Fibroblast of lung (primary cell): ENCODE measurements at places on chromosomes 16 and 17.
A peak's percentile ranks its signal among the peaks of the same experiment; 100 is the strongest.

DNA sequence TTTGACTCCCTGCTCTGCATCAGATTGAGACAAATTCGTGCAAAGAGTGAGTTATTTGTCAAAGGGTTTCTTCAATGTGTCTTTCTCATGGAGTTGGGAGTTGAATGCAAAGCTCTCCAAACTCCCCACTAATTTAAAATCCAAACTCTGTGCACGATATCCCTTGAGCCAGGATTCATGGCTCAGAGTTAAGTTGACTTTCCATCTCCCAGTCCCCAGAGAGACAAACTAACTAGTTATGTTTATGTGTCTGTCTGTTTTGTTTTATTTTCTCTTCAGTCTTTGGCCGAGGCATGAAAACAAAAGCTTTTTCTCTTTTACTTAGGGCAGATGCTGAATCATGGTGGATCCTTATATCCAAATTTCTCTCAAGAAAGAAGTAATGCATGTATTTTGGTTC, 570.0 kb upstream of the CDH5 start:
- DNase-seq, result no peak

- peak; percentile 50 for DNase-seq
Observed at GRCh38 chr17:2336852-2337543, at the start of gene SGSM2. Gene SGSM2, plus strand, starts transcription at chr17:2337501. Its CDS starts 188 bp downstream, at chr17:2337689.

DNA sequence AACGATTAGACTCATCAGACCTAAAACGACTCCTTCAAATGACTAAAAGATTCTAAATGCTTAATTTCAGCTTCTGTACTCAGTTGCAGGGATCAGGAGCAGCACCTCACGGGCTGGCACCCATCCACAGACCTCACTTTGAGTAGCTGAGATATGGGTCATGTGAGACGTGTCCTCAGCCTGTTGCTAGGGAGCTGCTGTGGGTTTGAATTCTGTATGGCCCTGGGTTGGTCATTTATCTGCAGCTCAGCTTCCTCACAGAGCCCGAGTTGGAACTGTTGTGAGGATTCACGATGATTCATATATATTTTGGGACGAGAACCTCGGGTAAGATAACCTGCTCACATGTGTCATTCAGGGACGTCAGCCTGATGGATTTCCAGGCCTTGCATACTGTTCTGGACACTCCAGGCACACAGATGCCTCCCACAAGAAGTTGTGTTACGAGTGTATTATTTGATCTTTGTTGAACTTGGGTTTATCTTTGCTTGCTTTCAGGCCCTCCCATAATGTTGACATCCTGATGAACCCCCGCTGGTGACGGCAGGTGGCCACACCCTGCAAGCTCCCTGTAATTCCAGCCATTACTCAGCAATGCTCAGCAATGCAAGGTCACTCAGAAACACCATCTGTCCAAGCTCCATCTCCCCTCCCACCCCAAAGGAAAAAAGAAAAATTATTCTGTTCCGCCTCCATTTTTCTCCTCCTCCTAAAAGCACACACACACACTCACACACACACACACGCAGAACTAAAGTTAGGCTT, 137.6 kb downstream of the RBFOX3 start:
- no peak for DNase-seq

DNA sequence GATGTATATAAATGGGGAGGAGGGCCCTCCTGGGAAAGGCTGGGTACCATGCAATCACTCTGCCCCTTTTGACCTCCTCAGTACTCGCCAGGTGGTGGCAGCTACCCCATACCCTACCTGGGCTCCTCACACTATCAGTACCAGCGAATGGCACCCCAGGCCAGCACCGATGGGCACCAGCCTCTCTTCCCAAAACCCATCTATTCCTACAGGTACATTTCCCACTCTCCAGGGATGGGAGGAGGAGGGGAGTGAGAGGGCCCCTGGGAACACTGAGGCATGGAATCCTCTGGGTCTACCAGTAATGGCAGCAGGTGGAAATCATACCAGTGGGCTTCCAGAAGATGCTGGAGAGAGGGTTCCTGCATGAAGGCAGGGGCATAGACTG, 22.9 kb downstream of the FOXN1 start:
- DNase-seq, result no peak

DNA sequence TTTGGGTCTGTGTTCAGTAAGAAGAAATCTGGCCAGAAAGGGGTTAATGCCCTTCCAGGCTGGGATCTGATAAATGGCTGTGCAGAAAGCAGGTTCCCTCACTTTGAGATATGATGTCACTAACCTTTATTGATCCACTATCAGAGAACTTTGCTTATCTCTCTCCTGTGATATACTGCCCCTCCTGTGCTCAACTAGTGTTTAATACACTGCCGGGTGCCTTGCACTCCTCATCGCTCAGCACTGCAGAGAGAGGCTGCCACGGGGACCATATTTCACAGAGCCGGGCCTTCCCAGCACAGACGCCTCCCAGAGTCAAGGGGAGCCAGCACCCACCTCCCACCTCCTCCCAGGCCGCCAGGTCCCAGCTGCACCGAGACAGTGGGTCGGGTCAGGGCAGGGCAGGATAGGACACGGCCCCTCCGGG, 20.2 kb downstream of the ZFHX3 start:
- no peak for DNase-seq

DNA sequence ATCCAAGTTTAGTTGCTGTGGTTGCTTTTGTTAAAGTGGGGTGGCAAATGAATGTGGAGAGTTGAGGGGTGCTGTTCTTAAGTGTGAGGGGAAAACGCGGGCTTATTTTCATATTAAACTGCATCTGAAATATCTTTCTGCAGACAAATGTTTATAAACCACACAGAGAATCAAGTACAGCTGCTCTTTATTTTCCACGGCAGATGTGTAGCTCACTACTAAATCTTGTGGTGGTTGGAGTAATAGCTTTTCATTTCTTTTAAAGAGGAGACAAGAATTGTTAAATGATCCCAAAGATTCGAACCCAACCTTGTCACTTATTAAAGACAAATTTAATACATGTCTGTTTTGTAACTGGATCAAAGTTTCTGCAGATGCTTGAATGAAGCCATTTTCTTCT, 2.1 kb downstream of the CLTC start:
- DNase-seq, result no peak

DNA sequence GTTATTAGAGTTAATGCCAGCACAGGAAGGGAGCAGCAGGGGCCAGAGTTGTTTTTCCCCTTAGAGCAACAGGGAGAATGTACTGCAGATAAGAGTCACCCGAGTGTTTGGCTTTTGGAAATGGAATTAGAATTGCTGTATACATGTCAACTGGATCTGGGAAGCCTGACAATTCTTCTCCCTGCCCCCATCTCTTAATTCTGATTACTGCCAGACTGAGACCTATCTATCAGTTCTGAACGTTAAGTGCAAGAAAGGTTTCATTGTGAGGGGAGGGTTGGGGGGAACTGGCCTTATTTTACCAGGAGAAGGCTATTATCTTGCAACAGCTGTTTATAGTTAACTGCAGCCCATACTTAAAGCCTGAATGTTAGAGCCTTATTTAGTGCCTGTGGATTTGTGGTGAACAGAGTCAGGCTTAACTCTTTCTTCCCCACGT, 424.5 kb upstream of the CDH11 start:
- DNase-seq, result peak; percentile 84
